AG08395 (cell line): ENCODE measurements at places on chromosomes 7 and 10.

- DNase-seq = no peak
These were observed 83.5 kb upstream of the FZD1 start for GRCh38 chr7:91180746-91181145.

- DNase-seq = peak; percentile 45
These were observed 243.8 kb downstream of the DYNC1I1 start for GRCh38 chr7:96016056-96016586.

DNA sequence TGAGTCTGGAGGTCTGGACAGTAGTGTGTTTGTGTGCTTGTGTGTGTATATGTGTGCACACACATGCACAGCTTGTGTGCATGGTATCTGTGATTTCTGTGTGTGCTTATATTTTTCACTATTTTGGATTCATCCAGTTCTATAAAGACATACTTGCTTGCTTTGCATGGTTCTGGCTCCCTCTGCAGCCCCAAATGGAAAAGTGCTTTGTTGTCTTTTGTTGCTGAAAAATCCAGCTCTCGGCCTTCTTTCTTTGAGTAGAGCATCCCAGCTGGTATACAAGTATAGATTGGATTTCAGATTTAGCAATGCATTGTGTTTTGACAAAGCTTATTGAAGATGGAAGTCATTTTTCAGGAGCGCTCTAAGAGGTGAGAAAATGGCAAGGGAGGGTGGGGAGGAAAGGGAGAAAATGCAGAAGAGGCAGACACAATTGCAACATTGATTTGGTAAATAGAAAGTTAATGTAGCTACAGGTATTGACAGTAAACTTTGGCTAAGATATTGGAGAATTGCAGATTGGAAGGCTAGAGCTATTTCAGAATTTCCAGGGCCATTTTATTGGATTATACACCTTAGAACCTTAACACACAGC lies 333.9 kb downstream of the AUTS2 start:
- DNase-seq = peak; percentile 43

DNA sequence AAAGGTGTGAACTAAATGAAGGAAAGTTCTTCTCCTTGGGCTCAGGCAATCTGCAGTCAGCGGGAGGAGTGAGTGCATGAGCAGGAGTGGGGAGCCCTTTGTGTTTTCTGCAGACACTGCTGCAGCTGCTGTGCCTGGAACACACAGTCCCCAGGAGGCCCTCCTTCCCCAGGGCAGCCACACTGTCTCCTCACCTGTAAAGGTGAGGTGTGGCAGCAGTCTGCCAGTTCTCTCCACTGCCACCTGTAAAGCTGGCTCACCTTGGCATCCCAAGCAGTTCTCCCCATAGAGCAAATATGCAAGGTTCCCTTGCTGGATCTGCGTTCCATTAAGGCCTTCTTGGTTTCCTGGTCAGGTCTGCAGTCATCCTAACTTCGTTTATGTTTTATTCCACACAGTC lies 5.2 kb upstream of the VWC2 start:
- no peak for DNase-seq

DNA sequence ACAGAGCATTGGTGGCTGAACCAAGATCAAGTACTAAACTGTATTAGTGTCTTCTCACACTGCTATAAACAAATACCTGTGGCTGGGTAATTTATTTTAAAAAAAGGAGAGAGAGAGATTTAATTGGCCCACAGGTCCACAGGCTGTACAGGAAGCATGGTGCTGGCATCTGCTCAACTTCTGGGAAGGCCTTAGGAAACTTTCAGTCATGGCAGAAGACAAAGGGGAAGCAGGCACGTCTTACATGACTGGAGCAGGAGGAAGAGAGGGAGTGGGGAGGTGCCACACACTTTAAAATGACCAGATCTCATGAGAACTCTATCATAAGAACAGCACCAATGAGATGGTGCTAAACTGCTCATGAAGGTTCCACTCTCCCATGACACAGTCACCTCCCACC lies 95.2 kb upstream of the JCAD start:
- no peak for DNase-seq

GRCh38 chr10:110850099-110850498 lies 21.6 kb upstream of the PDCD4 start:
- no peak for DNase-seq

DNA sequence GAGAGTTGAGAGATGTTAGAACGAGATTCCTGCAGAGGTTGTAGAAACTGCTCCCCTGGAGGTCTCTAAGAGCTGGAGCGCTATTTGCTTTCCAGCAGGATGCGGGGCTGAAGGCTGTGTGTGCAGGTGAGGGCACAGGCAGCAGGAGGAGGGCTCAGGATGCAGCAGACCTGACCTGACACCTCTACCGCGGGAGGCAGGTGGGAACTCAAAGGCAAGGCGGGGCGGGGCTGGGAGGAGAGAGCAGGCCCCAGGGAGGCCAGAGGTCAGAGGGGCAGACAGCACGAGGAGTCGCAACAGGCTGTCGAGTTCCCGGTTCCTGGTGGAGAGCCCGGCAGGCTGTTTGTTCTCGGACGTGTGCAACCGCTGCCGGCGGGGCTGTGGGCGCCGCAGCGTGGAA lies 7.9 kb upstream of the CRTAC1 start:
- no peak for DNase-seq

GRCh38 chr7:105854498-105854897 lies 21.9 kb downstream of the ATXN7L1 start:
- DNase-seq = no peak

GRCh38 chr7:897771-898376 lies 21.5 kb downstream of the GET4 start:
- no peak for DNase-seq

- DNase-seq = peak; percentile 17
These were observed 989 bp downstream of the ERLIN1 start for GRCh38 chr10:100184840-100185239.

DNA sequence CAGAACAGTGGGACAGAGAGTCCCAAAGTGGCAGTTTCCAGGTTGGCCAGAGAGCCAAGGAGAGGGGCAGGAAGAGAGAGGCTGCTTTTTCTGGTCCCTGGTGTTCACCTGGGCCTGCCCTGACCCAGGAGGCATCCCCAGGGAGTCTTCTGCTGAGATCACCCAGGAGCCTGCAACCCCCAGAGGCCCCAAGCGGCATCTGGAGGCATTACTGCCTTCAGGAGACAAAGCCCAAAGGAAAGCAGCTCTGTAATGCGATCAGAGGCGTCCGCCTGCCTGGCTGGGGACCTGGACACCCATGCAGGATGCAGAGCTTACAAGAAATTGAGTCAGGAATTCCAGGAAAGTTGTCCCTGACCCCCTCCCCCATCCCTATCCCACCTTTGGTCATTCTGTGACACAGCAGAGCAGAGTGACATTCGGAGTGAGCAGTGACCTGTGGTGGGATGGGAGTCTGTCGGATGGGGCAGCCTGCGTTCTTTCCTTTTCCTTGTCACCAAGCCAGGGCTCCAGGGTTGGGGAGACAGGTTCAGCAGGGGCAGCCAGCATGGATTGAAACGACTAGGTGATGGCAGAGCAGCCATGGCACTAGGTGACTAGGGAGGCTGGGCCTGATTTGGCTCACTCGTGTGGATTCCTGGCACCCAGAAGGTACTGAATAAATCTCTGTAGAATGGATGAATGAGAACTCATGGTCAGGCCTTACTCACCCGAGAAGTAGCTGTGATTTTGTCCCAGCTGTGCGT lies 10.4 kb downstream of the UNC5B start:
- DNase-seq = peak; percentile 64

DNA sequence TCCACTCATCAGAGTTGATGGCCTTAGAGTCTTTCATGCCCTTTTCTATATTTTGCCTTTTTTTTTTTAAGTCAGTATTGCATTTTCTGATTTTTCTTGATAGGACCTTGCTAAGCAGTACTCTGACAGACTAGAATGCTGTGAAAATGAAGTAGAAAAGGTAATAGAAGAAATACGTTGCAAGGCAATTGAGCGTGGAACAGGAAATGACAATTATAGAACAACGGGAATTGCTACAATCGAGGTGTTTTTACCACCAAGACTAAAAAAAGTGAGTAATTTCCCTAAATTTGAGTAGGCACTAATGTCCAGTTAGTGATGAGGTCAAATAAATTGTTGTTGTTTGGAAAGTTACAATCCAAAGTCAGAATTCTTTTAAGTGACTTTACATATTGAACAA lies 7.4 kb downstream of the NUB1 start:
- no peak for DNase-seq

- no peak for DNase-seq
These were observed 283.8 kb upstream of the LRGUK start for GRCh38 chr7:133843341-133843740.

GRCh38 chr10:22476601-22477321 lies 131.5 kb downstream of the SPAG6 start:
- no peak for DNase-seq

DNA sequence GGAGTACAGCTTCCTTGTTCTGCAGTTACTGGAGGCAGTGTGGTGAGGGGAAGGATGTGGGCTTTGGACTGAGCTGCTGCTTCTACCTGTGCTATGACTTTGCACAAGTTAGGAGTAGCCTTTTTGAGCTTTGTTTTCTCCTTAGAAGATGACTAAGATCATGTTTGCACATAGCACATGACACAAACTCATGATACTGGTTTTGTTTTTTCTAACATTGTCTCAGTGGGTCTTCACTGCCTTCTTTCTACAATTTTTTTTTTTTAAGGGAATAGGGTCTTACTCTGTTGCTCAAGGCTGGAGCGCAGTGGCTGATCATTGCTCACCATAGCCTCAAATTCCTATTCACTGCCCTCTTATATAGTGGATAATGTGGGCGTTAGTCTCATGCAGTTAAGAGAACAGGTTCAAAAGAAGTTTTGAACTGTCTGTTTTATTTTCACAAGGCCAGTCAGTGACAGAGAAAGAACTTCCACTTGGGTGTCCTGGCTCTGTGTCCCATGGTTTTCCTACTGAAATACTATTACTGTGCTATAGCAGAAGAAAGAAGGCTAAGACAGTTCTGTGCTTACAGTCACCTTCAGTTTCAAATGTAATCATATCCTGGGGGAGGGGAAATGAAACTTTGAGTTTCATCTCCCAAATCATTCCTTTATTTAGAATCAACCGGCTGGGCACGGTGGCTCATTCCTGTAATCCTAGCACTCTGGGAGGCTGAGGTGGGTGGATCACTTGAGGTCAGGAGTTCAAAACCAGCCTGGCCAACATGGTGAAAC lies 72.0 kb downstream of the KAT6B start:
- DNase-seq = no peak

GRCh38 chr10:69687426-69687825 lies 57.4 kb downstream of the FAM241B start:
- no peak for DNase-seq

- DNase-seq = peak; percentile 50
These were observed 17.0 kb downstream of the PNLIPRP3 start for GRCh38 chr10:116444527-116445142.

- DNase-seq = no peak
These were observed 129.9 kb downstream of the INHBA start for GRCh38 chr7:41573015-41573414.

- DNase-seq = no peak
These were observed 482 bp upstream of the ACTR3C start for GRCh38 chr7:150323682-150324372.

GRCh38 chr10:17006631-17007417 lies 122.8 kb downstream of the CUBN start:
- DNase-seq = no peak

DNA sequence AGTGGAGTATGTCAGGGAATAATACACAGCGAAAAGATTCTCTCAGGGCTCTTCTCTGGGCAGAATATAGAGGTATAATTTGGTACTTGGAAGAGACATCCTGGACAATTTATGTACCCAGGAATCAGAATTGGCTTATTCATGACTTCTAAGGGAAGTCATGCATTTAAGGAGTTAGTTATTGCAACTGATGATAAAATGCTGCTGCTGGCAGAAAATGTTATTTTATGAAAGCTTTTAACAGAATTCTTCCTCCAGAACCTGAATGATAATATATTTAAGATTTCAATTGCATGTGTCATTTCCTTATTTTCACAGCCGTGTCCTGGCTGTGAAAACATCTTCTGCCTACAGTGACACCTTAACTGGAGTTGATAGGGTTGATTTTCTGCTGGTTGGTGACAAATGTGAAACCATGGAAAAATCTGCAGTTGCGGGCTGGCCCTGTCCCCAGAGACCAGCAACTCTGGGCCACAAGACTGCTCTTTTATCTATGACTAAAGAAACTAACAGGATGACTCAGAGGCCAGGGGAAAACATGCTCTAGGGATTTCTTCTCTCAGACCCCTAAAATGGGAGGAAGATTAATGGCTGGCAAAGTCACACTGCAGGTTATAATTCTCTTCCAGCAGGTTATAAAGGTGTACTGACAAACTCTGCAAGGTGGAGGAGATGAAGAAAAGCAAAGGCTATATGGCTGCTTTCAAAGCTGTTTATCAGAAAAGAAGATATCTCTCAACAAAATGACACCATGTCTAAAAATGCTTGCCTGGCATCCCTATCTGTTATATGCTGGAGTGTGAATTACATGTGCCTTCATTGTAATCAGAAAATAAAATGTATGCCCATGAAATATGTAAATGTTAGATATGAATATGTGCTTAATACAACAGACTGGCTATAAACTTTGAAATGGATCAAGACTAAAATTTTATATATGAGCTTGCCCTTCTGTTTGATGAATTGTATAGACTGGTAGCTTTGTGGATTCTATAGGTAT lies 12.1 kb upstream of the TRUB1 start:
- DNase-seq = peak; percentile 66

- DNase-seq = no peak
These were observed 21.4 kb upstream of the RSBN1L start for GRCh38 chr7:77674878-77675277.

DNA sequence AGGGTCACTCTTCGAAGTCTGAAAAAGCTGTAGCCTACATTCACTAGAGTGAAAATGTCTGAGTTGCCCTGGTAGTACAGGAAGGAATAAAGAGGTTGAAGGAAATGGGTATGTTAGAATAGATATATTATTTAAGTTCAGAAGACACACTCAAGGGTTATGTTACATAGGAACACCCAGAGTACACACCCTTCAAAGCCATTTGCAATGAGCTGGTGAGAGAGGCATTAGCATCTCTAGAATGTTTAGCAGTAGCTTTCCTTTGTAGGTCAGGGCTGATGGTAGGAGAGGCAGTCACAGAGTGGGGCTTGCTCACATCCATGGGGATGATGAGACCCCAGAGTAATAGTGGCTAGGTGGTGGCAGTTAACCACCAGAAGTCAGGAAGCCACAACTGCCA lies 221.2 kb downstream of the SLC25A13 start:
- no peak for DNase-seq

DNA sequence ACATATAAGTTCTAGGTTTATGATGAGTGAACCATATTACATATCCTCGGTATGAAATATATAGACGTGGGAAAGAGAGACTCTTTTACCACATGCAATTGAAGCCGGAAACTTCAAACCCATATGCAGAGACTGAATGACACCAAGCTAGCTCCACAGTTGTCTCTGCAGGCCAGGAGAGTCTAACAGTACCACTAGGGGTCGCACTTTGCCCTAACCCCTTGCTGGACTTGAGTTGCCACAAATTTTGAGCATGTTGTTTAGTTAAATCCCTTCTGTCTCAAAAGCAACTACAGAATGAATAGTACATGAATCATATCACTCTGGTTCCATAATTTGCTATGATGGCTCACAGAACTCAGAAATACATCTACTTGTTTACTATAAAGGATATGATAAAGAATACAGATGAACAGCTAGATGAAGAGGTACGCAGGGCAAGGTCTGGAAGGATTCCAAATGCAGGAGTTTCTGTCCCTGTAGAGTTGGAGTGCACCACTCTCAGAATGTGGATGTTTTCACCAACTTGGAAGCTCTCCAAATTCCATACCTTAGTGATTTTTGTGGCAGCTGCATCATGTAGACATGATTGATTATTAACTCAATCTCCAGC lies 112.4 kb upstream of the YAE1 start:
- DNase-seq = peak; percentile 58

- no peak for DNase-seq
These were observed 54.3 kb downstream of the SLK start for GRCh38 chr10:104021246-104021645.
